ENCODE measurements at places on chromosomes 1 and 21. TPM values are rescaled to one million over a fixed set of nuclear protein-coding genes. Genes with fewer than 3 reads are reported as not detected.

C1orf74 gene
- 1.8 TPM for total RNA-seq

MCOLN3 gene
- not detected for total RNA-seq

DNA sequence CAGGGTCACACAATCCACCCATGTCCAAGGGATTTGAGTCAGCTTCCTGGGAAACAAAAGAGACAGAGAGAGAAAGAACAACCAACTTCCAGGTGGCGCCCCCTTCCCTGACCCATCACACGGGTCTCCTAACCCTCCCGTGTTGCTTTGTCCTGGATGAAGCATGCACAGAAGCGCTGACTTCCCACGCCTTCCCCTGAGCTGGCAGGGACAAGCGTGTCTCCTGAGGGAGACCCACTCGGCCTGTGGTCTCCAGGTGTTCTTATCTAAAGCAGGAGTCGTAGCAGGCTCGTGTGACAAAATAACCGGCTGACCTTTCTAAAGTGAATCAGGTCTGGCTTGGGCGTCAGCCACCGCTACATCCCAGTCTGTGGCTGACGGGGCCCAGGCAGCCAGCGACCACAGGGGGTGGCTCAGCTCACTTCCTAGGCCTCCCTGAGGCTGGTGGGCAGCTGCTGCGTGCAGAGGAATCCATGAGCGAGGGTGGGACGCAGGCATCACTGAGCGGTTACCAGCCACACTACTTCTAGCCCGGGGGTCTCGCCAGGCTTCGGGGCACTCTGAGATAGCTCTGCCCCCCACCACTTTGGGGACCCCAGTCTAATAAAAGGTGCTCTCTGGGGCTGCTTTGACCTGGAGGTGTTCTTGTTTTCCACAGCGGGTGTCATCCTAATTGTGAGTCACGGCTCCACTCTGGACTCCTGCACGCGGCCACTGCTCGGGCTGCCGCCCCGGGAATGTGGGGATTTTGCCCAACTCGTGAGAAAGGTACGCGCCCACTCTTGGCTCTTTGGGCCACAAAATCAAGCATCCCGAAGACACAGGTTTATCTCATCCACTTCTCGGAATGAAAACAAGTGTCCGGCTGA lies 40.4 kb downstream of the UBASH3A start:
- DNase-seq = no peak

GRCh38 chr1:107294686-107295085 lies 153.8 kb downstream of the NTNG1 start:
- DNase-seq = no peak

FBXO2 gene
- total RNA-seq = 2.9 TPM

GRCh38 chr1:67514786-67515185 lies 84.6 kb upstream of the SERBP1 start:
- no peak for DNase-seq

DNA sequence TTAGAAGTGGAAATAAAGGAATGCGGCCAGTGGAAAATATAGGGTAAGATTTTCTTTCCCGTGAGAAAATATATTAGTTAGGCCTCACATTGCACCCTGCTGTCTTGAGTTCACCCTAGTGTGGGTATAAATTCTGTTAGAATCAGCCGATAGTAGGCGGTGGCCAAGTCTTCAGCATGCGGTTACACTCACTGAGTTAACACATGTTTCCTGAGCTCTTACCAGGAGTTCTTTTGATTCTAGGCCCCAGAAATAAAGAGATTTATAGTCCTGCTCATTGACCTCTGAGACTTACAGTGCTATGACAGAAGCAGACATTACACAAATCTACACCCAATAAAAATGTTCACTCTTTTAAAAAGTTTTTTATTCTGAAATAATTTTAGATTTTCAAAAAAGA lies 279.3 kb upstream of the LRRC7 start:
- no peak for DNase-seq

AMPD1 gene
- total RNA-seq = not detected
